PC-9 (cell line): ENCODE measurements at places on chromosomes 6 and 20. TPM values are rescaled to one million over a fixed set of nuclear protein-coding genes. Genes with fewer than 3 reads are reported as not detected.

C4A gene
- 7.0 and 9.3 TPM in 2 replicates for total RNA-seq

POPDC3 gene
- total RNA-seq = 14.8 and 24.2 TPM in 2 replicates

BHLHE23 gene
- total RNA-seq = not detected in 2 replicates

FOXA2 gene
- total RNA-seq = not detected in 2 replicates

LGSN gene
- not detected in 2 replicates for total RNA-seq

OR2B6 gene
- 1.5 and 1.6 TPM in 2 replicates for total RNA-seq

TMC2 gene
- total RNA-seq = not detected in 2 replicates

COL21A1 gene
- total RNA-seq = 0.13 TPM in 1 of 2 replicates, not detected in the other

SLC2A10 gene
- total RNA-seq = 28.6 and 33.6 TPM in 2 replicates

OLIG3 gene
- not detected in 2 replicates for total RNA-seq

ZNF334 gene
- 3.7 and 3.8 TPM in 2 replicates for total RNA-seq

E2F1 gene
- 31.5 and 31.6 TPM in 2 replicates for total RNA-seq

LKAAEAR1 gene
- total RNA-seq = not detected in 2 replicates

SLC17A2 gene
- total RNA-seq = not detected in 2 replicates

SLC16A10 gene
- total RNA-seq = 1.7 and 2.5 TPM in 2 replicates

OPRL1 gene
- 1.5 and 2.7 TPM in 2 replicates for total RNA-seq

GSTA2 gene
- not detected in 2 replicates for total RNA-seq

CGA gene
- total RNA-seq = not detected in 2 replicates

ENTPD6 gene
- total RNA-seq = 75.5 and 80.4 TPM in 2 replicates

TCP1 gene
- total RNA-seq = 159 and 166 TPM in 2 replicates

SLC4A11 gene
- 46.1 and 57.8 TPM in 2 replicates for total RNA-seq

CASS4 gene
- total RNA-seq = 0.15 TPM in 1 of 2 replicates, not detected in the other

PNPLA1 gene
- 0.17 TPM in 1 of 2 replicates, not detected in the other for total RNA-seq
